Calu3 (cell line): ENCODE measurements at places on chromosomes 1 and 21.
A peak's percentile ranks its signal among the peaks of the same experiment; 100 is the strongest.

- no peak for DNase-seq
Measured at GRCh38 chr1:14180738-14181137, 417.7 kb upstream of the KAZN start.

DNA sequence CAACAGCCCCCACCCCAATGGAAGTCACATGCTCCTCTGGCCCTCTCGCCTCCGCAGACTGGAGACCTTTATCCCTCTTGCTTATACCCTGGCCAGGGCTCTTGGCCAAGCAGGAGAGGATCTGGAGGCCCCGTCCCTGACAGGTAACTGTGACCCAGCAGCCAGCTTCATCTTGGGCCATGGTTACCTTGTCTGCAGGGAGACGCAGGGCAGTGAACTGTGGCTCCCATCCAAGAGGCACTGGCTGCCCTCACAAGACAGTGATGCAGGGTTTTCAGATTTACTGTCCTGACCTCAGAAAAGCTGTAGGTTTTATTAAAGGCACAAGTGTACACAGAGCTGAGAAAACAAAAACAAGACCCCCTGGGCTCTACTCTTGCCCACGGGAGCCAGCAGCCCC lies 96.7 kb upstream of the KLHDC7A start:
- no peak for DNase-seq

GRCh38 chr1:118862755-118863154 lies 125.4 kb downstream of the TBX15 start:
- no peak for DNase-seq

GRCh38 chr1:207202480-207202879 lies 98.4 kb downstream of the C4BPA start:
- DNase-seq: no peak

DNA sequence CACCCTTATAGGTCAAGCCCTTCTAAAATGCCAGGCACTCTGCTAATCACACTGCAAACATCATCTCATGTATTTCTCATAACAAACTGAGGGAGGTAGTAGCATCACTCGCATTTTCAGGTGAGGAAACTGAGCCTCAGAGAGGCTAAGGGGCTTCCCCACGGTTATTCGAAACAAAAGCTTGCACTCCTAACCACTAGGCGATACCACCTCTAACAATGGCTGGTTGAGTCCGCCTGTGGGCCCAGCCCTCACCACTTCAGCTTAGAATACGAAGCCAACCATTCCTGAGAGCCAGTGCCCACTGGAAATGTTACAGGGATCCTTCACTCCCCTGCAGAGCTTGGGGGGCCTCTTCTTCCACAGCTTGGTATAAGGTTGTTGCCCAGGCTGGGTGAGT lies 65.3 kb upstream of the TENT5C start:
- no peak for DNase-seq

GRCh38 chr21:29185172-29185571 lies 54.7 kb downstream of the MAP3K7CL start:
- no peak for DNase-seq

GRCh38 chr1:43531107-43531905 lies 623 bp downstream of the PTPRF start:
- DNase-seq: peak; percentile 64

DNA sequence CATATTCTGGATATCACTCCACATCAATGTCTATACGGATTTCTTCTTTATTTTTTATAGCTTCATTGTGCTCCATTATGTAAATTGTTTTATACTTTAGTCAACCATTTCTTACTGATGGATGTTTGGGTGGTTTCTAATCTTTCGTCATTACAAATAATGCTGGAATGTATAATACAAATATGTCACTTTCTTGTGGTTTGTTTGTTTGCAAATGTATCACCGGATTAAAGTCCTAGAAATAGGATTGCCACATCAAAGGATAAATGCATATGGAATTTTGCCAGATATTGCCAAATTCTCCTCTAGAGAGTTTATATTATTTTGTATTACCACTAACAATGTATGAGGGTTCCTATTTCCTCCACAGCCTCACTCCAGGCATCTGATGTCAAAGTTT lies 48.7 kb upstream of the PRDM2 start:
- DNase-seq: no peak

GRCh38 chr21:27326301-27326700 lies 359.4 kb upstream of the ADAMTS5 start:
- no peak for DNase-seq

DNA sequence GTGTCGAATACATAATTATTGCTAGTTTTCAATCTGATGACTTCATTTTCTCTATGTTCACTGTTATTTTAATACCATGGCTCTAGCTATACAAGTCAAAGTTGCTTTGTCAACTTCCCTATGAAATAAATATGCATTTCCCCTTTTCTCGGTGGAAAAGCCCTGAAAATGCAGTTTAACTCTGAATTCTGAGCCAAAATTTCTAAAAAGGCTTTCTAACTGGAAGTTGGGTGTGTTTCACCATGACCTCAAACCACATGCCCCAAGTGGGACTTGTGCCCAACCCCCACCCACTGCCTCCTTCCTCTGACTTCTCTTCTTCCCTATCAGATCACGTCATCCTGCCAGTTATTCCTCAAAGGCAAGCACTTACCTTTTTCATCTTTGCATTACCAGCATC lies 8.9 kb downstream of the MKNK1 start:
- DNase-seq: no peak

GRCh38 chr1:26035959-26036755 lies 9.8 kb downstream of the SLC30A2 start:
- DNase-seq: peak; percentile 83

DNA sequence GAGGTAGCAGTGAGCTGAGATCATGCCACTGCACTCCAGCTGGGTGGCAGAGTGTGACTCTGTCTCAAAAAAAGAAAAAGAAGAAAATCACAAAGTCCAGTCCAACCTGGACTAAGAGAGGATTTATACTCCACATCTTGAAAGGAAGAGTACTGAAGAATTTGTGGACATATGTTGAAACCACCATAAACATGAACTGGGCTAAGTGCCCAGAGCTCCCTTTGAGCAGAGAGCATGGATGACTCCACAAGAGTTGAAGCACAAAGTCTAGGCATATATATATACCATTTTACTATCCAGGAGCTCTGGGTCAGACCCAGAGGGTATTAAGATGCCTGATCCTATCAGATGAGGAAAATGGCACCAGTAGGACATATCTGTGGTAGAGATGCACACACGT lies 86.6 kb downstream of the OMA1 start:
- DNase-seq: no peak

- DNase-seq: no peak
Measured at GRCh38 chr1:9690440-9691107, 39.0 kb downstream of the PIK3CD start.

GRCh38 chr1:12722626-12723025 lies 6.7 kb downstream of the AADACL3 start:
- no peak for DNase-seq

DNA sequence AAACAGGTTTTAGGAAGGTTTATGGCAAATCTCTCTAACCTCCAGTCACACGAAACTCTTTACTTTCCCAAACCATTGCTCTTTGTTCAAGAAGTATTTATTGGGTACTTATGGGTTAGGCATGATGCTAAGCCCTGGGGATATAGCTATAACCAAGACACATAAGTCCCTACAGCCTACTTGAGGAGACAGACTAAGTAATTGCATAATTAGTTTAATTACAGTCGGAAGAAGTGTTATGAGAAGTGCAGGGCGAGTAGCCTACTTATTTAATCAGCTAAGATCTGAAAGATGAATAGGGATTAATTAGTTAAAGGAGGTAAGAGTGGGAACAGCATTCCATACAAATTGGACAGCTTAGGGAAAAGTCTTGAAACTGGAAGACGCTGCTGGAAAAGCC lies 13.2 kb upstream of the NASP start:
- DNase-seq: no peak

DNA sequence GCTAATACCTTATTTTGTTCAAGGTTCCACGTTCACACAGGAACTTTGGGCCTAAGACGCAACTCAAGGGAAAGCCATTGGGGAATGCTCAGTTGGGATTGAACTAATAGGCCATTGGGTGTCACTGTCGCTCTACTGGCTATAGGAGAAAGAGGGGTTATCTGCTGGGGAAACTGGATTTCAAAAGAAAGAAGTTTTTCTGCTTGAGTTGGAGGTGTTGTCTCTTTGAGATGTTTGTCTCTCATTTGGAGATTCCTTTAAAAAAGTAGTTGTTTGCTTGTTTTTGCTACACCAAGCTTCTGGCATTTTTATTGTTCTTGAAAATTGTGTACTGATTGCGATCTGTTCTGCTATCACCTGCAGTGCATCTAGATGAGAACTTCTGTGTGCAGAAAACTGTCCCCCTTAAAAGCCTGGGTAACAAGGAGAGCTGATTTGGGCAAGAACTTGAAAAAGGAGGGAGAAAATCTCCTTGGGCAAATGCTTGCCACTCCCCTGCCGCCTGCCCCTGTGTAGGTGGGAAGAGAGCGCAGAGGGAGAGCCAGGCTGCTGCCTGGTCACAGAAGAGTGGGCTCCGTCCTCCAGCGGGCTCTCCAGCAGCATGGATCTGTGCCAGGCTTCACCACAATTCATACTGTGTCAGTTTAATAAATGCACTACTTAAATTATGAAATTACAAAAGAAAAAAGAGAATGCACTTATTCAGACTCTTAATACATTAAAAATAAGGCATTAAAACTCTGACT lies 39.9 kb downstream of the PEX14 start:
- no peak for DNase-seq

DNA sequence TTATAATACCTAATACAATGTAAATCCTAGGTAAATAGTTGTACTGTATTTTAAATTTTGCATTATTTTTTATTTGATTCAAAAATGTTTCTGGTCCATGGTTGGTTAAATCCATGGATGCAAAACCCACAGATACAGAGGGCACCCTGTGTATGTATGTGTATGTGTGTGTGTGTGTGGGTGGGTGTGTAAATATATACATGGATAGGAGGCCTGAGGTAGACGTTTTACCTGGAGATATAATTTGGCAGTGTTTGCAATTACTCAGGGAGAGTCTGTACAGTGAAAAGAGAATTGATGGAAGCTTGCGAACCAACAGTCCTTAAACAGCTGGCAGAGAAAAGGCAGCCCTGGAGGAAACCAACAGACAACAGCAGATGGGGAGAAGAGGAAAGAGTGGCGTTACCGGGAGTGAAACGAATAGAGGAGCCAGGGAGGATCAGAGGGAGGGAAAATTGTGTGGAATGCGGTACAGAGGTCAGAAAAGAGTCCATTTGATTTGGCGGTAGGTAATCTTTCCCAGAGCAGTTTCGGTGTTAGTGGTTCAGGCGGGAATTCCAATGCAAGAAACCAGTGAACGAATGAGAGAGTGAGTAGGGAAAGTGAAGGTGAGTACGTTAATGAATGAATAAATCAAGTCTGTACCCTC lies 47.9 kb upstream of the NBL1 start:
- peak; percentile 22 for DNase-seq

- DNase-seq: no peak
Measured at GRCh38 chr1:30447080-30447479, 276.3 kb downstream of the MATN1 start.

DNA sequence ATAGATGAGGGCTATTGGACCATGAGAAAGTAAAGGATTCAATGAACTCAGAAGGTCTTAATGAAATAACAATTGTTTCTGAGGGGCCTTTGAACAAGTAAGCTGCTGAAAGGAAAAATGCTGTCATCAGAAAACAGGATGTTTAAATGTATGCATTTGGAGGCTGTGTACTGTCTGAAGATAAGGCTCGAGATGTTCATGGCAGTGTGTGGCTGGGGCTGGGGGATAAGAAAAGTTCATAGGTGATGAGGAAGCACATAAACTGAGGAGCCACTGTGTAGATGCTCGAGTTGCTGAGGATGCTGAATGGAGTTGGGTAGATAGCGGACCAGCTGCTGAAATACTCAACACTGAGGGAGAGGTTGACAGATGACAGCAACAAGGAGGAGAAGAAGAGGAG lies 17.8 kb downstream of the THEM4 start:
- no peak for DNase-seq
